ENCODE measurements at places on chromosomes 5 and 9.

DNA sequence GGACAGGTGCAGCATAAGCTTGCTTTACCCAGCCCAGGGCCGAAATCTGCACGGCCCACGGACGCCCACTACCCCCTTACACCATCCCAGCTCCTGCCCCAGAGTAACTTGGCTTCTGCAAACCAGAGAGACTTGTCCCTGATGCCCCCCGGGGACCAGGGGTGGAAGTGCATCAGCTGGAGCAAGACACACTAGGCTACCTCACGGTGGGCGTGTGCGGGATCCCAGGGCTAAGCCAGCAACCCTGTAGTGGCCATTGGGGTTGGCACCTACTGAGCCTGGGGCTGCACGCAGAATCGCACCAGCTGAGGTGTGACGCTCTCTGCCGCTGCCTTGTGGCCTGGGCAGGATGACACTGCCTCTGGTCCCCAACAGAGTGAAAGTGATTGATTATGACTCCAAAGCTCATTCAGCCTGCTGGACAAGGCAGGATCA lies 6.1 kb upstream of the ZNF79 start:
- peak; percentile 50 for DNase-seq

GRCh38 chr5:66958980-66959641 lies 237.5 kb downstream of the CD180 start:
- no peak for DNase-seq

DNA sequence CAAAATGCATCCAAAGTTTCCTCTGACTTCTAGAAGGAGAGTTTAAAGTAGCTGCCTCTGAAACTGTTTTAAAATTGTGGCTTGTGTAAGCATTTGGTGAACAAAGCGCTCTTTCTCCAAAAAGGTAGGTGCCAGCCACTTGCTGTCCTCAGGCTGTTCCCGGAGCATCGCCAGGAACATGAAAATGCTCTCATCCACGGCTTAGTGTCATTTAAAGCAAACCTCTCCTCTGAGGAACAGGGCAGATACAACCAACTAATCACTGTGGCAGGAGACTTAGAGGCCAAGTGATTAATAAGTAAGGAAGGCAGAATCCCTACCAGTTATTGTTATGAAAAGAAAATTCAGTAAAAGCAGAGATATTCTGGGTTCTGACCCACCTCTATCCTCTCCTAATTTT lies 165.6 kb downstream of the DCP2 start:
- DNase-seq, result no peak

DNA sequence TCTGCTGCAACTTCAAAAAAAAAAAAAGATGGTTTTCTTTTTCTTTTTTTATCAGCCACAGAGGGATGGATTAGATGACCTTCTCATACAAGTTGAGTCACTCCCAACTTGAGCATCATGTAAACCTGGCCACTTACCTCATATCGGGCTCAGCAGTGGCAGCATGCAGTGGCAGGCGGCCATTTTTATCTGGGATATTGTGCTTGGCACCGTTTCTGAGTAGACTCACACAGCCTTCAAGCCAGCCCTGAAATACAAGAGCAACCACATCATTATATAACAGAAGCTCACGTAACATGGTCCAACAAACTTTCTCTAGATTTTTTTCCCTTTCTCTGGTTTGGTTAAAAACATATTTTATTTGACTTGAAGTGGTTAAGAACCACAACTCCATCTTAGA lies 62.6 kb downstream of the ANKRD55 start:
- no peak for DNase-seq

DNA sequence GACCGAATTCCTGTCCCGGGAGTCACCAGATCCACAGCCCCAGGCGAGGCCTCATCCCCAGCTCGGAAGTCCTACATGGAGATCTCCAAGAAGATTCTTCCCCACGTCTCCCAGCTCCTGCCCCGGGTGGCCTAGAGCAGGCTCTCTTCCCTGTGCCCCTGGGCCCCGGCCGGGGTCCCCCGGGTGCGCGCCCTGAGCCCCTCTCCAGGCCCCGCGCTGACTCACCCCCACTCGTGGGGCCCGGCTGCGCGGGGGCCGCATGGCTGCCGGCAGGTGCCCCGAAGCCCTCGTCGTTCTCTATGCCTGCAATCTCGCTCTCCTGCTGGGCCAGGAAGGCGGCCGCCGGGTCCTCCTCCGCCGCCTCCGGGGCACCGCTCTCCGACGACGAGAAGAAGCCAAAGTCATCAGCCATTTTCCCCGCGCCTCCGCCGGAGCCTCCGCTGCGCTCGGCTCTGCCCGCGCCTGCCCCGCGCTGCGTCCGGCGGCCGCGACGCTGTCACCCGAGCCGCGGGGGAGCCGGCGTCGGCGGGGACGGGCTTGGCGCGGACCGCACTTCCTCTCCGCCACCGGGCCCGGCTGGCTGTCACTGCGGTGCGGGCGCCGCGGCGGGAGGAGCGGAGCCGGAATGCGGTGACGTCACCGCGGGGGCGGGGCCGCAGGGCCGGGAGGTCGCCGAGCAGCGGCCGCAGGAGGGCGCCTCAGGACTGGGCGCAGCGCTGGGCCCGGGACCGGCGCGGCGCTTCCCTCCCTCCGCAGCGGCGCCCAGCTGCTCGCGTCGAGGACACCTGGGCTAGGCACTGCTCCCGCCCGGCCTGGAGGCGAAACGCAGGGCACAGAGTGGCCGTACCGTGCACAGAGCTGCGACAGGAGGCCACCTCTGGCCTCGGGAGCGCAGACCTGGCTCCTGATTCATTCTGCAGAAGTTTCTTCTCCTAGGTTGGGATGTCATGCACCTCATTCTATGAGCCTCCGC lies at the start of gene CLTB:
CLTB (minus strand) TSS at position 588 of the 973 bp plus-strand sequence; CDS start at position 412, 176 bp downstream.
- DNase-seq, result peak; percentile 94

- DNase-seq, result no peak
Observed at GRCh38 chr9:21559402-21560280, 77.5 kb upstream of the IFNE start.

DNA sequence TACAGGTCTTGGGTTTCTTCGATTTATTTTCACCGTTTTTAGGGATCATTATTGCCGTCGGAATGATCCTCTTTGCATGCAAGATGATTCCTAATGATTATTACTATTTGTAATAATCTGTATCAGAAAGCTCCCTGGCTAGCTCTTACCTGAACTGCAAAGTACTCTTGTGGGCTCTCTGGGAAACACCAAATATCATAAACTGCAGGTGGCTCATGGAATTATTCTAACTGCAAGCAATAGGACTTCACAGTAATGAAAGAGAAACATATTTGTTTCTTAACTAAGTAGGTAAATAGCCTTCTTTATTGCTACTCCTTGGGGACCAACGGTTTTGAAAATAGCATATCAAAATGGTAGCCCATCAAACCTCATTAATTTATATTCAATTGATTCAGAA lies 219.4 kb downstream of the NFIB start:
- DNase-seq, result no peak

GRCh38 chr5:115374057-115374775 lies 77.8 kb upstream of the CCDC112 start:
- DNase-seq, result no peak

- DNase-seq, result no peak
Observed at GRCh38 chr9:104776797-104777196, 12.9 kb downstream of the NIPSNAP3B start.

GRCh38 chr5:132464156-132464939 lies 26.2 kb downstream of the IRF1 start:
- no peak for DNase-seq

DNA sequence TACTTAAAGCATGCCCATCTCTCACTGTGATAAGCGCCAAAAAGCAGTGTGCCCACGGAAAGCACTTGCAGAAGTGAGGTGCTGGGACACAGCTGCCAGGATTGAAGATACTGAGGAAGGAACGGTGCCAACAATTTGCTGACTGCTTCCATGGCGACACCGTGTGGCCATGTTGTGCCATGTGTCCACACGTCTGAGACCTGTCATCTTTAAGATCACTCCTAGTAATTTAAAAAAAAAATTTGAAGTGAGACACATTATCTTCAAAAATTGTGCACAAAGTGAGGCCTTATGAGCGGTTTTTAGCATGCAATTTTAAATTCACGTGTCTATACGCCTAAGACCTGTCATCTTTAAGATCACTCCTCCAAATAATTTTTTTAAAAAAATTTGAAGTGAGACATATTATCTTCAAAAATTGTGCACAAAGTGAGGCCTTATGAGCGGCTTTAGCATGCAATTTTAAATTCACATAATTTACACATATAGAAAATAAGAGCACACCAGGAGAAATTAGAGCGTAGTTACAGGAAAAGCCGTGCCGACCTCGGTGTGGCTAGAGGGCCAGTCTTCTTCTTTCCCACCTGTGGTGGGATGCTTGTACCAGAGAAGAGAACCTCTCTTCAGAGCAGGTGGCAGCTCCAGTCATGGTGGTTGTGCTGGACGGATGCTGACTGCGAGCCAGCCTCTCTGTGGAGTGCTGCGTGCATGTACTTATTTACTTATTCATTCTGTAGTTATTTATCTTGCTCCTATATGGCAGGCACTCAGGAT lies 21.4 kb upstream of the FLT4 start:
- peak; percentile 80 for DNase-seq

GRCh38 chr5:118794281-118794680 lies 194.1 kb downstream of the DTWD2 start:
- no peak for DNase-seq

DNA sequence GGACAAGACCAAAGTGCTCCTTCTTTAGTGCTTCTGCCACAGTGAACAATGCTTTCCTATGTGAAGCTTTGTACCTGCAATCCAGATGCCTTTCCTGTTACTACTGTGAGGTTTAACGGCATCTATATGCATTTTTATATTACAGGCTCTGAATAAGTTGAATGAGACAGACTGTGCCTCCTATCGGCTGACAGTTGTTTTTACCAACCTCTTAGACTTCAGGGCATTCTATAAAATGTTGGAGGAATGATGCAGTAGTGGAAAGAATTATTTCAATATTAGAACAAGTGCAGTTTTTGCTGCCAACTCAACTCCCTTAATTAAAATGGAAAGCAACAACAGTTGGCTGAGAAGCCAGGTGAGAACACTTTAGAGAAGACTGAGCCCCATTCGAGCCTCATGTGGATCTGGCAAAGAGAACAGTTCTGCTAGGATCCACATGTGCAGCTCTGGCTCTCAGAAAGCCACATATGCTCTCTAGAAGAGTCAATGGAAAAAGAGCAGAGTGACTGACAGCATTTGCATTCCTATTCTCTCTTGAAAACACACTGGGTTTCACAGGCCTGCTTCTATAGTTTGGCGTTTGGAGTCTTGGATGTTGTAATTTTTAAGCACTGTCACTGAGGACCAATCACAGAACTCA lies 147.5 kb downstream of the LURAP1L start:
- DNase-seq, result no peak

- peak; percentile 74 for DNase-seq
Observed at GRCh38 chr5:87307796-87308423, 40.2 kb downstream of the RASA1 start.

DNA sequence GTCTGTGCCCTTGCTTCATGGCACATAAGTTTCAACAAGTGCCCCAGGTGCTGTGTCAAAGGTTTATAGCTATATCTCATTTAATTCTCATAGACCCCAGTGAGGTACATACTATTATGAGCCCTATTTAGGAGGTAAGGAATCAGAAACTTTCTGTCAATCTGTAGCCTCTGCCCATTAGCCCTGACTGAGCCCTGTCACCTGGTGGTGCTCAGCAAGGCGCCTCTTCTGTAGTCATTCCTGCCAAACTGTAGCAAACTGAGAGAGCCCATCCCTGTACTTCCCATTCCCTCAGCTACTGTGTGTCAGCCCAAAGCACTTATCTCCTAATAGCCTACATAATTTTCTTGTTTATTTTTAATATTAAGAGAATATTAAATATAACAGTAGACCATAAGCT lies 46.5 kb upstream of the FOXI1 start:
- no peak for DNase-seq

- no peak for DNase-seq
Observed at GRCh38 chr5:150158170-150158949, 2.7 kb upstream of the PDGFRB start.

- no peak for DNase-seq
Observed at GRCh38 chr9:69097064-69097463, 61.5 kb downstream of the FXN start.

GRCh38 chr5:88490874-88491273 lies 222.2 kb upstream of the TMEM161B start:
- DNase-seq, result no peak

DNA sequence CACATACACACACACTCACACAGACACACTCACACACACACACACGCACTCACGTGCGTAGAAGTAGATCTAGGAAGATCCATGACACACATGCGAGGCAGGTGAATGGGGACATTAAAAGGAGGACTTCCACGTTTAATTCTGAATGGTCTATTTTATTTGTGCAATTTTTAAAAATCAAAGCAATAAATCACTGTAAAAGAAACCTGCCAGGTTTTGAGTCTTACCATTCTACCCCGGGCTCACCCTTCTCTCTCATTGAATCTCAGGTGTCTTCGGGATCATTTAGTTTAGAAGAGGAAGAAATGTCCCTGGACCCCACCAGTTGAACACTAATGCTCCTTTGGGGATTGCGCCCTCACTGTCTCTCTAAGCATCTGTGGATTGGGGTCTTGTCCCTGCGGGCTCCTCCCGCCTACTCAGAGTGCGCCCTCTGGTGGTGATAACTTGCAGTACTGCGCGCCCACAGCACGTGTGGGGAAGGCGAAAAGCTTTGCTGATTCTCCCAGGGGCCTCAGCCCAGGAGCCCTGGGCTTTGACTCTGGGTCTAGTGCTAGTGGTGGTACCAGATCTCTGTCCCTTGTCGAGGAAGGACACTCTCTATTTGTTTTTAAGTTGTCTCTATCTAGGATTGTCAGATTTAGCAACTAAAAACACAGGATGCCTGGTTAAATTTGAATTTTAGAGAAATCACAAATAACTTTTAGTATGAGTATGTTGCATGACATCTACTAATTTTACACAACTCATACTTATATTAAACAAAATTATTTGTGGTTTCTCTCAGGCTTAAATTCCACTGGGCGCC lies 34.8 kb downstream of the BOD1 start:
- DNase-seq, result peak; percentile 91

All from Karpas-422 (cell line).